ENCODE measurements at places on chromosomes 4 and X.

DNA sequence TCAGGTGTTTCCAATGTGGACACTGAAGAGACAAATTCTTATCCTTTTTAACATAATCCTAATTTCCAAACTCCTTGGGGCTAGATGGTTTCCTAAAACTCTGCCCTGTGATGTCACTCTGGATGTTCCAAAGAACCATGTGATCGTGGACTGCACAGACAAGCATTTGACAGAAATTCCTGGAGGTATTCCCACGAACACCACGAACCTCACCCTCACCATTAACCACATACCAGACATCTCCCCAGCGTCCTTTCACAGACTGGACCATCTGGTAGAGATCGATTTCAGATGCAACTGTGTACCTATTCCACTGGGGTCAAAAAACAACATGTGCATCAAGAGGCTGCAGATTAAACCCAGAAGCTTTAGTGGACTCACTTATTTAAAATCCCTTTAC, 18.6 kb downstream of the TLR7 start:
- no peak for DNase-seq

- DNase-seq, result peak; percentile 10
Measured at GRCh38 chrX:24647257-24648058, at the start of gene PCYT1B. Gene PCYT1B, minus strand, starts transcription at chrX:24647347. Its CDS starts 242 bp downstream, at chrX:24647105.

GRCh38 chrX:49884290-49884862, 5.1 kb downstream of the USP27X start:
- peak; percentile 24 for DNase-seq

- no peak for DNase-seq
Measured at GRCh38 chr4:84901173-84901572, 65.3 kb downstream of the WDFY3 start.

DNA sequence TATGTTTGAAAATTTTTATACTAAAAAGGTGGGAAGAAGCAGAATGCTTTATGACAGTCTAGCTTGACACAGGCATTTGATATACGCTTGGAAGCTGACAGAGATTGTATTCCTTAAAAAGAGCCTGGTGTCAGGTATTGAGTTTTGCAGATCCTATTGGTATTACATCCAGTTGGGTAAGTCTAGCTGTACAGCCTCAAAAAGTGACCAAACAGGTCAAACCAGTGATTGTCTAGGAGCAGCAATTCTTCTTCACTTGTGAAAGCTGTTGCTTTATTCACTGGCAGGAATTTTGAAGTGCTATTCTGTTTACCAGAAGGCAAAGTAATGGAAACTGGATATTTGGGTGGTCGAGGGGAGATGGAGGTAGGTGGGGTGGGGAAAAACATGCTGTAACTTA, 77.5 kb downstream of the UCHL1 start:
- DNase-seq, result no peak

- no peak for DNase-seq
Measured at GRCh38 chr4:128284317-128284716, 3.3 kb downstream of the PGRMC2 start.

DNA sequence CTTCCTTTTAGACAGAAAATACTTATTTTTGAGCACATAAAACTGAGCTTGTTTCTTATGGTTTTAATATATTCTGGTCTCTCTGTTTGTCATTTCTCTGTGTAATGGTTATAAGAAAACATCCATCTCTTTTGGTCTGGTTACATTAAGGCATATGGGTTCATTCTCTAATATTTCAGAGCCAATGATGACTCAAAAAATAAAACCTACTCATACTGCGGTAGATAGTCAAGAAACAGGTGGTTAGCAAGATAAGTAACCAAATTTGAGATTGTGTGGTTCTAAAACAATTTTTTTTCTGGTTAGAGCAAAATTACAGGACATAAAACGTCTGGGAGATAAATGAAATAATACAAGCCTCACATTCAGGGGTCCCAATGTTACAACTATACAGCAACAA, 654.5 kb downstream of the STIM2 start:
- DNase-seq, result no peak

- no peak for DNase-seq
Measured at GRCh38 chr4:22090661-22091351, 142.2 kb upstream of the KCNIP4 start.

DNA sequence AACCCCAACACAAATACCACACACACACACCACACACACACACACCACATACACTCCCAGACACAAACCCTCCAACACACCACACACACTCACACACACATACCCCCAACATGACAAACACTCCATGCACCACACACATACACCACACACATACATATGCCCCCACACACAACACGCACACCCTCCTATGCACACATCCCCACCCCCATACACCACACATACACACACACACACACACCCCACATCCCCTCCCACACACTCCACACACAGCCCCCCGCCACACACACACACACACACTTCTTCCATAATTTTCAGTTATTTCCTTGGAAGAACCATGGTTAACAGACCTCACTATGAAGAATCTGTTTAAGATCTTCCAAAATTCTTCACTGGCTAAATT, 173.5 kb upstream of the KCNIP4 start:
- no peak for DNase-seq
